ENCODE measurements at places on chromosomes 1 and 21. TPM values are rescaled to one million over a fixed set of nuclear protein-coding genes. Genes with fewer than 3 reads are reported as not detected.
A peak's percentile ranks its signal among the peaks of the same experiment; 100 is the strongest.

GRCh38 chr1:178868706-178869105, 2.2 kb downstream of the ANGPTL1 start:
- DNase-seq = no peak

DNA sequence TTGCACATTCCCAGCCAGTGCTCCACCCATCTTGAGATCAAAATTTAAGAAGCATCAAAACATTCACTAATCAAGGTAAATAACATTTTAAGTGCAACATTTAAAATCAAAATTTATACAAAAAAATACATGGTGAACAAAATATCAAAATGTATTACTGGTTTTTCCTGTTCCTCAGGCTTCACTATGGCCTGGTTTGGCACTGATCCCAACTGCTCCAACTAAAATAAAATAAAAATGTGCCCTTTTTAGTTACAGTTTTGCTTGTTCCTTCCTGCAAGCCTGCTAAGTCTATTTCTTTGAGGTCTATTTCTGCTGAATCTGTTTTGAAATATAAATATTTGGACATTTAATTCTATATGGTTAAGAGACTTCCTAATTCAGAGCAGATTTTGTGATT, 54.9 kb downstream of the ADAMTS1 start:
- DNase-seq = no peak

DNA sequence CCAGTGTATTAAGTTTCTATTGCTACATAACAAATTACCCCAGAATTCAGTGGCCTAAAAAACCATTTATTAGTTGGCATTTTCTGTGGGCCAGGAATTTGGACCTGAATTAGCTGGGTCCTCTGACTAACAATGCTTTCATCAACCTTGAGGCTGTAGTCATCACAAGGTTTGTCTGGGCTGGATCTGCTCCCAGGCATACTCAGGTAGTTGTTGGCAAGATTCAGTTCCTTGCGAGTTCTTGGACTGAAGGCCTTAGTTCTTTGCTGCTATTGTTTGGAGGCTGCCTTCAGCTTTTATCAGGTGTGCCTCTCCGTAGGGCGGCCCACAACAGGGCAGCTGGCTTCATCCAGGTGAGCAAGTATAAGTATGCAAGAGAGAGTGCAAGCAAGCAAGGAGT, 31.4 kb upstream of the DEPDC1 start:
- no peak for DNase-seq

DNA sequence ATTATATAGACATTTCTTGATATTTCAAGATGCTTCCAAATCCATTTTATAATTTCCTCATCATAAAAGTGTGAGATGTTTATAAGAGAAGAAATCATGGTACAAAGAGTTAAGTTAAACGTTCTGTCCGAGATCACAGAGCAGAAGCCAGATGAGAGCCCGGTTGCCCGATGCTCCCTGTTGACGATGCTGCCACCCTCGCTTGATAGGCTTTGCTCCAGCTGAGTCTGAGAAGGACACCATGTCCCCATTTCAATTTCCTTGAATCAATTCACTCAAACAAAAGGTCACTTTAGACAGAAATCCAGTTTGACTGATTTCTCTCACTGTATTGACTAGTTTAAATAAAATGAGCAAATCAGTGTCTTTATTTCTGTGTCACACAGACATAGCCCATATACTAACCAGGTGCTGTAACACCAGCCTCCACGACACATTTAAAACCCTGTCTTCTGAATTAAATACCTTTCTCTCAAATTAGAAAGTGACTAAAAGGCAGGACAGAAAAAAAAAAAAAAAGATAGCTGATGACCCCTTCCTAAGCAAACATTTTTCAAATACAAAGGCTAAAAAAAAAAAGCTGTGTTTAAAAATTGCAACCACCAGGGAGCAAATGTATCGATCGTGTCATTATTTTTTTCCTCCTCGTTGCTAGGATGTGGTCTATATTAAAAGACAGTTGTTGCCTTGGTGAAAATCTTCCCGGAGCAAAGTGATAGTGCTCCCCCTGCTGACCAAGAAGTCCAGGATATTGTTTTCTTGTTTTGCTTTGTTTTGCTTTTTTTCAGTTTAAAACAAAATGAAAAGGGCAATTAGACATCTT, 35.2 kb downstream of the DNASE2B start:
- DNase-seq = peak; percentile 54

DNA sequence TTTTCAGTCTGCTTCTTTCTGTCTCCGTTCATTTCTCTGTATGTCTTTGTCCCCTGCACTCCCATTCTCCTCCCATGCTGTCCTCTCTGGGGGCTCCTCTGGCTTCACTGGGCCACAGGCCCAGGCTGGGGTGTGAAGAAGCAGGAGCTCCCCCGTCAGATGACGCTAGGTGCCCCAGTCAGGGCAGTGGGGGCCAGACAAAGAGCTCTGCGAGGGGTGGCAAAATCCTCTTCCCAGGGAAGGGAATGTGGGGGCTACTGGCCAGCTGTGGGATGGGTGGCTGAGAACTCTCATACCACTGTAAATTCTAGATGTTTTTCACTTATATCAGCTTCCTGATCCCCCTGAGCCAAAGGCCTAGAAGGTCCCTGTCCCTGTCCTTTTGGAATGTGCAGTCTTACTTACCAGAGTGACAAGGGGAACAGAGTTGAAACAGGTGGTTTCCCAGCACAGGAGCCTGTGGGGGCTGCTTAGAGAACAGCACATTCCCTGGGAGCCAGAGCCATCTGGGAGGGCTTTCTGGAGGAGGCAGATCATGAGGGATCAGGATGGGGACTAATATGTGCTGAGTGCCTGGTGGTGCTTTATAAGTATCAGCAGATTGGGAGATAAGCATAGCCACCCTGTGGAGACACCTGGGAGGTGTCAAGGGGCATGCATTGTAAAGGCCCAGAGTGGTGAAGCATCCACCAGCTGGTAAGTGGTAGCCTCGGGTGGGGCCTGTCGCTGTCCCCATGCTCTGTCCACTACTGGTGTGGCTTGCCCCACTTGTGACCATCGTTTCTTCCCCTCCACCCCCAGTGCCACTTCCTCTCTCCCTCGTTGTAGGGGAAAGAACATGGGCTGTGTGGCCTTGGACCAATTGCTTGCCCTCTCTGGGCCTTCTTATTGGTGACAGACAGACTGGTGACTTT, 10.1 kb upstream of the PADI1 start:
- DNase-seq = no peak

DNA sequence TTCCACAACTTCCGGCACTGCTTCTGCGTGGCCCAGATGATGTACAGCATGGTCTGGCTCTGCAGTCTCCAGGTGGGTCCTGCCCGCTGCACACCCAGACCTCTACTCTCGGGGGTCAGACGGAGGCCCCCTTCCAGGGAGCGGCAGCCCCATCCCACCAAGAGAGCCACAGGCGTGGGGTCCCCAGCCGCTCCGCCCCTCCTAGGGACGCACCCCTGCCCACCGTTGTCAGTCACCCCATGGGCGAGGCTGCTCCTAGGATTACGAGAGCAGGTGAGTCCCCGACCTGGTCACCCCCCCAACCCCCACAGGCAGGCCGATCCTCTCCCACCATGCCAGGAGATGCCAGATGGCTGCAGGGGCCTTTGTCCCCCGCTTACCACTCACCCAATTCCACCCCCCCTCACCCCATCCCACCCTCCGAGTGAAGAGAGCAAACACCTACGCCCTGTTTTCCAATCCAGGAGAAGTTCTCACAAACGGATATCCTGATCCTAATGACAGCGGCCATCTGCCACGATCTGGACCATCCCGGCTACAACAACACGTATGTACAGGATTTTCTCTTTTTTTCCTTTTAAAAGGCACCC, 107.0 kb downstream of the PDE9A start:
- DNase-seq = no peak

DNA sequence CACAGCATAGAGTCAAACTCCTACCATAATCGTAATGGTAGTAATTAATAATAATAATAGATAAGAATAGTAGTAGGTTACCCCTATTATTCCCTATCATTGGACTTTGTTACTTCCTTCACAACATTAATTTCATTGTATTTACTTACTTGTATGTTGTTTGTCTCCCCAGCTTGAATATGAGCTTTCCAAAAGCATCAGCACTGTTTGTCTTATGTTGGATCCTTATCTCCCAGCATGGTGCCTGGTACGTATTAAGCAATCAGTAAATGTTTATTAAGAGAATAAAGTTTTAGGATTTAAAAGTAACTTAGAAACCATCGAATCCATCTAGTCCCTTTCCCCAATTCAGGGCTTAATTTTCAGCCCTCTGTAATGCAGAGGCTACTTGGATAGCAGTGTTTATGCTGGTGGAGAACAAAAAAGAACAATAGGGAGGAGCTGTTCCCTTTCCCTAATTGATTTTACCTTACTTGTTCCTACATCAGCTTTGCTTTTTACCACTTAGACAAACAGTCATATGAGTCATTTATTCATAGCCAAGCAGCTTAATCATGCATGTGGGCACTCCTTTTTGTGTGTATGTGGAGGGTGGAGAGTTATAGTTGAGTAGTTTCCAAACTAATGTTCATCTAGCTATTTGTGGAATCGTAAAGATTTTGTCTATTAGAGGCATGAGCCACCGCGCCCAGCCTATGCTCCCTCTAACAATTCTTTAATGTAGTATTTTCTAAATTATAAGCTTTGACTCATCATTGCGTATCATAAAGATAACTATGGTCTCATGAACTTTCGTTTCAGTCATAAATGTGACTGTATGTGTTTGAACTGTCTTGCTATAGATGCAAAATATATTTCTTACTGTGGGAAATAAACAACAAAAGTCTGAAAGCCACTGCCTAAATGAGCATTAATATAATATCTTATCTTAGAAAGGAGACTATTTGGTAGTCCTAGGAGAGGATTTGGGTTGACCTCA, 20.9 kb upstream of the DR1 start:
- no peak for DNase-seq

DNA sequence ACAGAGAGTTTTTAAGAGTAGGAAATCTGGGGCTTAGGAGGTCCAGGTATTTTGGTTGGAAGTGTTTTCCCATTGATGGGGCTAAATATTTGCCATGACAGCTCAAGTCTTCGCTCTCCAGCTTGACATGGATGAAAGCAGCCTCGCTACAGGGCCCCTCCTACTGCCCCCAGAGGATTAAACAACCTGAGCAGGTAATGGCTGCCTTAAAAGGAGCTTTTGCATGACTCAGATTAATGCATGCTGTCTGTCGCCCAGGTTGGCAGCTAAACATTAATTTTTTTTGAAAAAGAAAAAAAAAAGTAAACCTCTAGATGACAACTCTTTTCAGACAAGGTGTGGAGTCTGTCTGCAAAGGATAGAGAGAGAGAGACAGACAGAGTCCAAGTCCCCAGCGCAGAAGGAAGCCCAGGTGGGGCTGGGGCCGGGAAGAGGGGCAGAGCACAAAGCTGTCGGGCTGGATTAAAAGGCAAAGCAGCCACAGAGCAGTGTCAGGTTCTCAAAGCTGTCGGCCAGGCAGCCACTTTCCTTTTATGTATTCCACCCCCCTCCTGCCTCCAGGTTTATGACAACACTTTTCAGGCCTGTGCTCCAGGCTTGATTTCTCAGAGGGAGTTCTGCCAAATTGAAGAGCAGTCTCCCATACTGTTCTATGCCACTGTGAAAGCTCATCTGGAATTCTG, 127.9 kb downstream of the CLIC6 start:
- no peak for DNase-seq

- no peak for DNase-seq
Observed at GRCh38 chr1:25066731-25067517, 136.8 kb upstream of the RUNX3 start.

DNA sequence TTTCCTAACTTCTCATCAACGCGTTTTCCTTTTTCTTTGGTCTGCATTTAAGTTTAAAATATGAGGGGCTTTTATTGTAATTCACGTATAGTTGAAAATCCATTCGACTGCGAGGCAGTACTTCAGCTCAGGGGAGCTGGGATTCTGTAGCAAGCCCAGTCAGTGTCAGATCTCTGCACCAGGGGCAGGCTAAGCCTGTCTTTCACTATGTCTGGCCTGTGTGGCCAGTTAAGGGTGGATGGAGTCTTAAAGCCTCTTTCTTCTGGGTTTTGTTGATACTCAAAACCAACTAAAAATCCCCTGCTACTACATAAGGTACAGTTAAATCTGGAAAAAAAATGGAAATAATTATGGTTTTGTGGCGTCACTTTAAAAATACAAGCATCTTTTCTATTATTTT, 124.7 kb downstream of the TYW3 start:
- DNase-seq = no peak

- DNase-seq = no peak
Observed at GRCh38 chr21:45562402-45562801, 20.2 kb upstream of the SLC19A1 start.

DNA sequence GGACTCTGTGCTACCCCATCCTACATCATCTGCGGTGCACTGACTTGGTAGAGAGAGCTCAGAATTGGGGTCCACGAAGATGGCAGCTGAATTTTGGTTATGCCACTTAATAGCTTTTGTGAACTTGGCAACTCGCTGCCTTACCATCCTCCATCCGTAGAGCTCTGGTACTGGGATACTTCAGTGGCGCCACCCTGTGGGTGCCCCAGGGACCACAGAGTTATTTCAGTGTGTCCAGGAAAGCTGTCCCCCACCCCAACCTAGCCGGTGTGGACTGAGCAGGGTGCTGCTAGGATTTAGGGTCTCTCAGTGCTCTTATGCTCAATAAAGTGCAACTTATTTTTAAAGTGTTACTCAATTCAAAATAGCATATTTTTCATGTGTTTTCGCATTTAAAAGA, 9.0 kb upstream of the USF1 start:
- DNase-seq = no peak

- DNase-seq = no peak
Observed at GRCh38 chr1:2448098-2448445, 28.0 kb upstream of the PLCH2 start.

- no peak for DNase-seq
Observed at GRCh38 chr1:118118469-118118868, 66.6 kb downstream of the SPAG17 start.

EXTL1 gene
- not detected for total RNA-seq

TAF13 gene
- total RNA-seq = 32.6 TPM

TRIM17 gene
- 1.4 TPM for total RNA-seq

WNT3A gene
- not detected for total RNA-seq

ATAD3C gene
- 0.57 TPM for total RNA-seq

Data from activated T-helper 1 cell treated with anti-CD3 and anti-CD28 coated beads, Interleukin-12 subunit alpha, Interleukin-12 subunit beta, Interleukin-2, Interleukin-4 antibody, amounts not matched to agents 30 ng/mL and 10 ng/mL and 1 ng/mL, durations not matched to agents 14 hours and 24 hours and 36 hours (primary cell).